ENCODE measurements at places on chromosomes 5 and 9.

DNA sequence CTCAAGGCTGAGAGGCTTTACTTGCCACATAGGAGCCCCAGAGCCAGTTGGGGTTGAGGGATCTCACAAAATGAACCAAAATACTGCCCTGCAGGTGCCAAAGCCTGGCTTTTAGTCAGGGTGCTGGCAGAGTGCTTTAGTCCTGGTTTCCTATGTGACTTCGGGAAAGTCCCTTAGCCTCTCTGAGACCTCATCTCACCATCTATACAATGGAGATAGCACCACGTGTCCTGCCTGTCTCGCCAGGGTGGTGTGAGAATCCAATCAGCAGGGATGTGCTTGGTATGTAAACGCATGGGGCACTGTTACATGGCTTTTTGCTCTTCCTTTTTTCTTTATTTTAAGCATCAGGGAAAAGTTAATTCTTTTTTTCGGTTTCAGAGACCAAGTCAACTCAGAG is 68.3 kb downstream of the SHB start:
- no peak for DNase-seq

GRCh38 chr5:472656-473550 is 29.9 kb downstream of the EXOC3 start:
- DNase-seq, result peak; percentile 93

- no peak for DNase-seq
These were observed 38.5 kb upstream of the FRRS1L start for GRCh38 chr9:109205526-109205925.

DNA sequence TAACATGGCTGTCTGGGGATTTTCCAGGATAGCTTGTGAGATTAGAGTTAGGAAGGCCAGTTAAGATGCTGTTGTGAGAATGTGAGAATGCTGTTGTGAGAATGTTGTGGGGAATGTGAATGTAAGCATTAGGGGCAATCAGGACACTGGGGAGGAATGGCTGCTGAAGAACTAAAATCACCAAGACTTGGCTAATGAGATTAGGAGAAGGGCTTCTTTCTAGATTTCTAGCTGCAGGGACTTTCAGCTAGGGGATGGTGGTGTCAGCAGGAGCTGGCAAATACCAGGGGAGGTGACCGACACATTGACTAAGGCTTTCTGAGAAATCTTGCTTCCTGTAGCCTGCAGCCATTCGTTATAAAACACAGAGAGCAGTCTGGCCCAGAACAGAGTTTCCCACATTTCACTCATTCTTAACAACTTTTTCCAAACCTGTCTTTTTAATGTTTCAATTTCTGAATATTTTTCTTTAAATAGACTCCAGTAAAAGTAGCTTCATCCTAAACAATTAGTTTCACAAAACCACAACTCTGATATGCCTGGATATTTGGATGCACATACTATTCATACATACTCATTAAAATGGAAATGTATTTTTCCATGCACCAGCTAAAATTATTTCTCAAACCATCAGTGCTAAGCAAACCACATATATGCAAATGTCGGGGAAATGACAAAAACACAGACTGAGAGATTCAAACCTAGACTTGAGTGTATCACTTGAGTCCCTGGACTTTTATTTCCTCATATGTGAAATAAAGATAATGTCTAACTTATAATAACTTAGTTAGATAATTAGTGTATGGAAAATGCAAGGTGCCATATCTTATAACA is 89.3 kb upstream of the TNC start:
- no peak for DNase-seq

DNA sequence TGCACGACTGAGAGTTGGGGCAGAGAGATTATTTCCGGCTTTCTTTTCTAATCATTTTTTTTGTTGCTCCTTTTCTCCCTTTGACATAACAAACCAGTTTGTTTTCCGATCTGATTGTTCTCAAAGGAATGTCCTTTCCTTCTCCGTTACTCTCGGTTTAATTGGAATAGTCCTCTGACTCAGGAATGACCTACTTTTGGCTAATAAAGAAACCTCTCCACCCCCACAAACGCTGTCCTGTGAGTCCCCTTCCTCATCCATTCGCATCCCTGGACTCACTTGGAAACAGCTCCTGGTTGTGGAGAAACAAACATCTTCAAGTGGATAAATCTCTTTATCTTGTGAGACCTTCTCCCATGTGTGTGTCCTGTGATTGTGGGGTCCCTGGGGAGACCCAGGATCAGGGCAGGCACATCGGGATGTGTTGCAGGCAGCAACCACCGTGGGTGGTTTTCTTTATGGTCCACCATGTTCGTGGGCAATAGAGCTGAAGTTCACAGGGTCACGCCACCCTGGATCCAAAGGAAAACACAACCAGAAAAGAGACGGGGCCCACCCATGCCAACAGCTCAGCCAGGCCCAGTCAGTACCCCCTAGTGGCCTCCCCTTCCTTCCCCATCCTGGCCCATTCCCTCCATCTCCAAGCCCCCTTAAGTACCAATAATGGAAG is 45.2 kb upstream of the NEK6 start:
- no peak for DNase-seq

GRCh38 chr9:127634021-127634420 is 21.9 kb downstream of the STXBP1 start:
- DNase-seq, result no peak

DNA sequence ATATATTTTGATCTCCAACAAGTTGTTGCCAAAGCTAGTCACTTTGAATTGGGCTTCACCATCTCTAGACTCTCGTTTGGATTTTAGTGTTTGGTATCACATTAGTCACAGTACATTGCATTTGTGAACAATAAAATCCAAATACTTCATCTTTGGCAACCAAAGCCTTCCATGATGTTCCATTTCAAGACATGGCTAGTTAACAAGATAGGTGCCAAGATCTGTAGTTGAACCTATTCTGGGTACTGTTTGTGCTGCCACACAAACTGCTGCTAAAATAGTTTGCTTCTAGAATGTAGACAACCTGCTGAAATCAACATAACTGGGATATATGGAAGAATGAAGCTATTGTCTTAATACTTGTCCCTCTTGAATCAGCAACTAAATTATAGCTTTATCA is 207.5 kb downstream of the LRRC70 start:
- DNase-seq, result no peak

DNA sequence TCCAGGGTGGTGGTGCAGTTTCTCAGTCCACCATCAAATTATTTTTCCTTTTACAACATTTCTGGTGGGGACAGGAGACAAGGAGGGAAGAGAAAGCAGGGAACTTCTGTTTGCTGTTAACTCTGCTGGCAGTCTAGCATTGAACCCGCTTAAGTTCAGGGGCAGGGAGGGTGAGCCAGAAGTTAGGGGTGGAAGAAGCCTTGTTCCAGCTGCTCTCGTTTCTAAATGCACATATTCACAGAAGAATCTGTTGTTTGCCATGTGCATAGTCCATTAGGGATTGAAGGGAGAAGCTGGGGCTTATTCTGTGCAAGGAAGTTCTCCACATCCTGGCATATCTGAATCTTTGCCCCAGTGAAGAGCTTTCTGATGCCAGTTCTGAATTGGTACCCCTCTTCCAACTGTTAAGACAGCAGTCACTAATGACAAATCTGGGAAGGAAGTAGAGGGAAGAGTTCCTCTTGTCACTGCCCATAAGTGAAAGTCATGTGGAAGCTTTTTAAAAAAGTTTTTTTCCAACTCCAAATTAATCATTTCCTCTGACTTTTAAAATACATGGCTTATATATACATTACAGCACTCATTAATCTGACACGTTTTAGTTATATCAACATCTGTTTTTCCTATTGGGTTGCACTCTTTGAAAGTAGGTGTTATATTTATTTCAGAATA is 32.6 kb upstream of the ACOT12 start:
- DNase-seq, result no peak

Data from WERI-Rb-1 (cell line).